ENCODE measurements at places on chromosomes 11 and 22.

DNA sequence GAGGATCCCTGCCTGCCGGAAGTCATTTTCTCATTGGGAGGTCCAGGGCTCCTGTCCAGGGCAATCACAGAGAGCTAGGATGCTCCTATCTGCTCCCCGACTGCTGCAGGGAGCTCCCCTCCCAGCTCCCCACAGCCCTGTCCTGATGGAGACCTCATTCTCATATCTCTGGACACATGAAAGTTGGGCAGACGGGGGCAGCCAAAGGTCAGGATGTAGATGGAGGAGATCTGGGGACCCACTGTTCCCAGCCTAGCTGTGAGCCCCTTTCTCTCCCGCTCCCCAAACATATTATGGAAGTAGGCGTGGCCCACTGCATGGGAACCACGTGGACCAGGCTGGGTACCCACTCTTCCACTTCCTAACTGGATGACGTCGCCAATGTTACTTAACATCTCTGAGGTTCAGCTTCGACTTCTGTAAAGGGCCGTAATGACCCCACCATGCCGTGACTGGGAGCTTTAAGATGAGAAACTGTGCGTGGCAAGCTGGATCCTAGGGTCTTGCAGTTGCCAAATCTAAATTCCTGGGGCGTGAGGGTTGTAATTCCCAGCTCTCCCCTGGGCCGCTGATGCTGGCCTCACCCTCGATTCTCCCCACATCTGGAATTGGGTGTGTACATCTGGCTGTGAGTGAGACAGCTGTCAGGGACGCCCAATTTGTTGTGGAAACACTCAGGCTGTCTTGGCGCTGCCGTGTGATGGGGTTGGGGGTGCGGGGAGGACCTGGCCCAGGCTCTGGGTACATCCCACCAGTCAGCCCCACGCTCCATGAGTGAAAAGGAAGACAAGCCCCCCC lies 1.8 kb downstream of the CDC42EP2 start:
- no peak for DNase-seq

- no peak for DNase-seq
These were observed 10.3 kb downstream of the MYBPC3 start for GRCh38 chr11:47342036-47342803.

DNA sequence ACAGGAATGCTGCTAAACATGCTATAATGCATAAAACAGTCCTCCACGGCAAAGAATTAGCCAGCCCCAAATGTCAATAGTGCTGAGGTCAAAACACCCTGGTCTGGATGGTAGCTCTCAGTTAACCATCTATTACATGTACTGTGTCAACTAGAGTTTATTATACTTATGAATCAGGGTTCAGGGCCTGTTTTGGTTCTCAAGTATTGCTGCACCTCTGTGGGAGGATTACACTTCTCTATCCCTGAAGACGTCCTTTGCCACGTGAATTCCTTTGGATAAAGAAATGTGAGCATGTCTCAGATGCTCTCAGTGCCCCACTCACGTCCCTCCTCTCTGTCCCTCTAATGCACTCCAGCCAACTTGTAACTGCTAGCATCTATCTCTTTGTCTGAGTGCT lies 53.4 kb downstream of the SLC1A2 start:
- DNase-seq = no peak

GRCh38 chr11:35334385-35335090 lies 84.8 kb downstream of the SLC1A2 start:
- DNase-seq = no peak

DNA sequence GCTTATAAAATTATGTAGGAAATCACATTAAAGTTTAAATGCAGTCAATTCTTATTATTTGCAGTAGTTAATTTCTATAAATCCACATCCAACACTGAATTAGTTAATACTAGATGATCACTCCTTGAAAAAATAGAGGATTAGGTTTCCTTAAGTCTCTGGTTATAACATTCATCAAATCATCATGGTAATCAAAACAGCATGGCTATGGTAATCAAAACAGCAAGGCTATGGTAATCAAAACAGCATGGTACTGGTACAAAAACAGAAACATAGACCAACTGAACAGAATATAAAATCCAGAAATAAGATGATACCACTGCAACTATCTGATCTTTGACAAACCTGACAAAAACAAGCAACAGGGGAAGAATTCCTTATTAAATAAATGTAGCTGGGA lies 814.6 kb upstream of the CCDC179 start:
- no peak for DNase-seq

- DNase-seq = no peak
These were observed 4.2 kb downstream of the TST start for GRCh38 chr22:37014835-37015586.

DNA sequence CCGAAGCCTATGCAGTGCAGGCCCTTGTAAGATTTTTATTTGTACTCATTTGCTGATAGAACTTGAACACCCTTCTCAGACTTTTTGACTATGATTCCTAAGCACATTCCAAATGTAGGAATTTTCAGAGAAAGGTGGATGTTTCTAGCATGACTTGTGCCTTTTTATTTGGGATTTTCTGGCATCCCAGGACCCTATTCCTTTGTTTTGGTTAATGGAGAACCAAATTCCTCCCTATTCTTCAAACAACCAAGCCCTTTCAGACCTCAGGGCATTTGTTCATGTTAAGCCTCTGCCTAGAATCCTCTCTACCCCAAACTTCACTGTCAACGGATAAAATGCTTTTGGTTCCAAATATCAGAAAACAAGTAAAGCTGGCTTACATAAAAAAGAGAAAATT lies 371.1 kb downstream of the DDX10 start:
- no peak for DNase-seq

- no peak for DNase-seq
These were observed 1188.1 kb downstream of the LRRC4C start for GRCh38 chr11:40271361-40271760.

DNA sequence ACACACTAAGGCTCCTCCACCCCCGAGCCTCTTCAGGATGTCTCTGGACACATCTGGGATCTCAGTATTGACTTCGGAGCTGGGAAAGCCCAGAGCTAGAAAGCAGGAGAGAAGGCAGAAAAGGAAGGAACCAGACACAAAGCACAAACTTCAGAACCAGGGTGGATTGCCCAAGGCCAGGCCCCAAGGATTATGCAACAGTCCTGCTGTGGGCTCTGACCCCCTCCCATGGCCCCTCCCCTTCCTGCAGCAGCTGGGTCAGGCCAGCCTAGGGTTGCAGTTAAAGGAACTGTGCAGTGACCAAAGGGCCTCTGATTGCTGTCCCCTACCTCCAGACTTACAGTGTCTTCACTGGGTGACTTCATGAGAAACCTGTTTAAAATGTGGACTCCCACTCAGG lies 5.3 kb downstream of the KCNE3 start:
- no peak for DNase-seq

Data from activated CD4-positive, CD25-positive, alpha-beta regulatory T cell treated with anti-CD3 and anti-CD28 coated beads, Interleukin-2, amount 50 U/mL, for 16 hours (primary cell).